ENCODE measurements at places on chromosomes 4 and X. TPM values are rescaled to one million over a fixed set of nuclear protein-coding genes. Genes with fewer than 3 reads are reported as not detected.

DNA sequence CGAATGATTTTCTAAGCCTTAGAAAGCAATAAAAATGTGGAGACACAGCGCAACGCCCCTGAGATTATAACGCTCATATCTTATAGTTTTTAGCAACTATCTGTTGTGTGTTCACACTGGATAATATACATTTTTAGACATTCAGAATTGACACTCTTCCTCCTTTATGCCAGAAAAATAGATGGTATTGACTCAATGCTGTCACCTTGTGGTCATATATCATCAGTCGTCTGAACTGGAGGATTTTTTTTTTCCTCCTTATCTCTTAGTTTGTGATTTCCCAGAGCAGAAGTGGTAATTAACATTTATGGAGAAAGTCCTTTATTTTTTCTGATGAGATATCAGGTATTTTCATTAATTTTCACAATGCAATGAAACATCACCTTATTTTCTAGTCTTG, 759.6 kb downstream of the RAB28 start:
- no peak for DNase-seq

GRCh38 chrX:131778269-131779218, 234.7 kb downstream of the OR13H1 start:
- DNase-seq = no peak

- no peak for DNase-seq
Observed at GRCh38 chr4:139962130-139962684, 191.8 kb downstream of the MAML3 start.

GRCh38 chr4:87150498-87151261, 69.7 kb downstream of the KLHL8 start:
- DNase-seq = peak; percentile 35

UGT2B11 gene
- polyA plus RNA-seq = not detected

TBX22 gene
- not detected for polyA plus RNA-seq

DNA sequence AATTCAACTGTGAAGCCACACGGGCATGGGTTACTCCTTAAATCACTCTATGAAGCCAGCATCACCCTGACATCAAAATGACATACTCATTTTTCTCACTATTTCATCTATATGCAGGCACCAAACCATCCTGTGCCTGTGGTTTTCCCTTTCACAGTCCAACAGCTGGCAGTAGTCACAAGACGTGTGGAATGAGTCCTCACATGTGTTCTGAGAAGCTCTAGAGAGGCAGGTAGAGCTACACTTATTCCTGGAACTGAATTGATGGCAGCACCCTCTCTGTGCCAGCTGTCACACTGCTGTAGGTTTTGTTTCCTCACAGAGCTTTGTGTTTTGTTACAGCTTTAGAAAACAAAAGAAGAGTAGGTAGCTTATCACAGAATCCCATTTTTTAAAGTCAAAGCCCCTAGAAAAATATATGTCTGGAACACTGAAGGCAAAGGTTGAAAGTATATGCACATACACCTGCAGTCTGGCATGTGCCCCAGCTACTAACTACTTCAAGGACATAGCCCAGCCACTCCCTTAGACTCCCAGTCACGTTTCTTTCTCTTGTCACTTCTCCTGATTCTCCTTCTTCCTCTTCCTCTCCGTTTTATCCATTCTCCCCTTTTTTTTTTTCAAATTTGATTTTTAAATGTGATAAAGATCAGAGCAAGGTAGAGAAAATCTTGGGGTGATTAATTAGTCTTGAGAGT, 107.1 kb downstream of the ANXA10 start:
- no peak for DNase-seq

DNA sequence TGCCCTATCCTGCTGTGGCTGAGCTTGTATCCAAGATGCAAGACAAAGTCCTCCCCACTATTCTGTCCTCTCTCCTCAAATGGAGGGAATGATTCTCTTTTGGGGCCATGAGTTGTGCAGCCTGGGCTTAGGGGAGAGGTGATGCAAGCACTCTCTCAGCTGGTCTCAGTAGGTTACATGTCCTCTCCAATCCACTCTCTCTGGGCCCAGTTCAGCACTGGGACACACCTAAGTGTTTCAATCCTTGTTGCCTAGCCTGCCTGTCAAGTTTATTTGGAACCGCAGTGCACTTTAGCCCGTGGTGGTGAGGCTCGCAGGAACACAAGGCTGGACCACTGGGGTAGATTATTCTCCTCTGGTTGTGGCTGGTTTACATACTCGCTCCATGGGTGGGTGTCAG, 23.8 kb upstream of the TMPRSS11D start:
- no peak for DNase-seq

LNX1 gene
- 0.32 TPM for polyA plus RNA-seq

DNA sequence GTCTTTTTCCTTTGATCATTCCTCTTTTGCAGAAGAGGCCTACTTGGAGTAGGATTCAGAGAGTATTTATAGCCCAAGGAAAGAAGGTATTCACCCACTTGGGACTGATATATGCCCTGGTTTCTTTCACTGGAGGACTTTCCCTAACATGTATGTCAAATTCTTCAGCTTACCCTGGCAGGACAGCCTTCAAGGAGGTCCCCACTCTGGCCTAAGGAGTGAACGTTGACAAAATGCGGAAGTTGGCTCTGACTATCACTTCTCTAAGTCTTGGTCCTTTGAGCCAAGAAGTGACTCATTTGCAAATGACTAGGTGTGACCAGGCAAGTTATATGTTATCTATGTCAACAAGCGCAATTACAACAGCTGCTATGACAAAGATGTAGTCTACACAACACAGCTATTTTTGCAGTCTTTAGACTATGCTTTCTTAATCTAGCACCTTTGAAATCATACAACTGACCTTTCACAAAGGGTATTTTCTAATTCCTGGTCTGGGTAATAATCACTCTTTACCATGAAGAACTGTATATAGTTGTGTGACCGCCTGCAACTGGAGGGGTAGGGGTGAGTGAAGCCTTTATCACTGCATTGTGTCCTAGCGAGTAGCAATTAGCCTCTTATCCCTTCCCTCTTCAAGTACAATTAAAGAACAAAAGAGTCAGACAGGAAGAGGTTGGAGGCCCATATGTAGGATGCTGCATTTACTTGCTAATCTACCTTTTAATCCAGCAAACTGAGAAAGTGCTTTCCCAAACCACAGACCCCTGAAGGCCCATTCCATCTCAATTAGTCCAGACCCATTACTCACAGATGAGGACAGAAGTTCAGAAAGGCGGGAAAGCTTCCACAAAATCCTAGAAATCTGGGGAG, 50.1 kb downstream of the RASGEF1B start:
- DNase-seq = peak; percentile 59

GRCh38 chrX:110430293-110431076, 71.8 kb downstream of the RTL9 start:
- no peak for DNase-seq

PSAPL1 gene
- polyA plus RNA-seq = 0.05 TPM

TBC1D25 gene
- polyA plus RNA-seq = 9.2 TPM

PCDH19 gene
- polyA plus RNA-seq = not detected

GRCh38 chrX:115038406-115038805, 21.0 kb upstream of the IL13RA2 start:
- DNase-seq = no peak

- DNase-seq = no peak
Observed at GRCh38 chrX:7254144-7254543, 106.2 kb upstream of the PUDP start.

Data from keratinocyte (primary cell).